Pericardium fibroblast (primary cell): ENCODE measurements at places on chromosomes 4 and X. TPM values are rescaled to one million over a fixed set of nuclear protein-coding genes. Genes with fewer than 3 reads are reported as not detected.

MAGEA9B gene
- not detected in 2 replicates for total RNA-seq

ARL9 gene
- not detected in 2 replicates for total RNA-seq

SCML2 gene
- 0.93 and 0.94 TPM in 2 replicates for total RNA-seq

MMAA gene
- total RNA-seq: 2.7 and 6.2 TPM in 2 replicates

TMEM184C gene
- total RNA-seq: 32.9 and 35.0 TPM in 2 replicates

GPM6B gene
- 28.6 and 28.8 TPM in 2 replicates for total RNA-seq

TIGD2 gene
- 9.0 and 11.3 TPM in 2 replicates for total RNA-seq

ARAP2 gene
- 0.12 and 0.43 TPM in 2 replicates for total RNA-seq

MFAP3L gene
- total RNA-seq: 0.23 and 4.9 TPM in 2 replicates

ARHGEF9 gene
- total RNA-seq: 5.3 and 11.9 TPM in 2 replicates

RIPPLY1 gene
- total RNA-seq: not detected in 2 replicates

BTK gene
- 0.17 TPM in 1 of 2 replicates, not detected in the other for total RNA-seq
